ENCODE measurements at places on chromosomes 16 and 17.

GRCh38 chr17:60554377-60554788 is 28.3 kb upstream of the APPBP2 start:
- DNase-seq = no peak

GRCh38 chr16:77531752-77532151 is 96.9 kb upstream of the ADAMTS18 start:
- no peak for DNase-seq

GRCh38 chr17:38464723-38465390 is 36.6 kb downstream of the ARHGAP23 start:
- no peak for DNase-seq

DNA sequence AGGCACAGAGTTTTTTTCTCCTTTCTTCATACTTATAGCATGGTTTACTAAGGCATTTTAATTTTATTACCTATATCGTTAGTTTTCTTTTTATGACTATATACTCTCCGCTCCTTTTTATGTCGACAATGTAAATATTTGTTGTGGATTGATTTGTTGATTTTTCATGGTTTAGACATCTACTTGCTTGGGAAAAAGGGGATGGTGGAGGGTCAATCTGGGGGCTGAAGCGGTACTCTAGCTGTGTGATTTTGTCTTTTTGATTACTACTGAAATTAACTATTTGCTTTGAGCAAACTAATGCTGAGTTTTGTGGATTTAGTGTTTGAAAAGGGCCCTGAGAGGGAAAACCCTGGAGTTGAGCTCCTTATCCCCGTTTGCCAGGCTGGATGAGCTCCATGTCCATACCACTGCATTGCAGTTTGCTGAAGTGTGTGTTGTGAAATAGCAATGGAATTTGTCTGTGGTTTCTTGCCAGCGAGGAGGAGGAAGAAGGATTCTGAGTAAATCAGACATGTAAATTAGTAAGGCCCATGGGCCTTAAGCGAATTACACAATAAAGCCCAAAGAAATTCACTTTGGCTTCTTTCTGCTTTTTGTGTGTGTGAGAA is 72.0 kb downstream of the FTO start:
- no peak for DNase-seq

- no peak for DNase-seq
These were observed 99.4 kb upstream of the SDK2 start for GRCh38 chr17:73743518-73744201.

GRCh38 chr16:57264381-57264780 is 19.3 kb downstream of the ARL2BP start:
- no peak for DNase-seq

Measured in KG1 (cell line).